ENCODE measurements at places on chromosomes 11 and 22. TPM values are rescaled to one million over a fixed set of nuclear protein-coding genes. Genes with fewer than 3 reads are reported as not detected.

Gene ALDH3B2
- 3.1 TPM for total RNA-seq

Gene OR5A1
- total RNA-seq = not detected

Gene PIH1D2
- total RNA-seq = 1.9 TPM

DNA sequence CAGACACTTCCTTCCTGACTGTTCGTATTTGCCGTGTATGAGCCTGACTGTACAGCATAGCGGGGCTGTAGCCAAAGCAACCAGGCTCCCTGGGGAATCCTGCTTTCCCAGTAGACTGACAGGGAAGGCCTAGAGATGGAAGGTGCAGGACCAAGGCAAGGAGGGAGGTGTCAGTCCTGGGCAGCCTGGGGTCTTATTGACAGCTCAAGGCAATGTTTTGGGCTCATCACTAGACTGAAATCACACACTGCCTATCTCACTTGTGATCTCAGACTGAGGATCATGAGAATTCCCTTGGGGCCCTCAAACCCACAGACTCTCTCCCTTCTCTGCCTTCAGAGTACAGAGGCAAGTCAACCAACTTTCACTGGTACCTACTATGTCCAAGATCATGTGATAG, 346.8 kb upstream of the NARS2 start:
- peaks cover 17% of the 10 kb centered on the region for H3K4me1 ChIP-seq
- no peak overlapping the region for H3K27ac ChIP-seq
- H3K36me3 ChIP-seq = no peaks in the 10 kb centered on the region

DNA sequence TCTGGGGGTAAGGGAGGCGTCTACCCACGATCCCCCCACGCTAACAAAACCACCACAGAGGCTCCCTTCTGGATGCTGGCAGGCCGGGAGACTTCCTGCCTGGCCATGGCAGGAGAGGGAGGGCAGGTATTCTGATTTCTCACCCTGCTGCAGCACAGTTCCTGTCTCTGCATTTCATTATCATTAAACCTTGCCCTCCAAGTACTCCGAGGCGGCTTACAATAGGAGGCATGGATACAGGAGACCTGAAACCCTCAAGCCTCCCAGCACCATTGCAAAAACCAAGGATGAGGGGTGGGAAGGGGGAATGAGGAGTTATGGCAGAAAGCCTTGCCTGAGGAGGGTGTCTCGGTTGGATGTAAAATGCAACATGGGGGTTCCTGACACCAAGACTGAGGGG, 44.1 kb upstream of the MN1 start:
- H3K27me3 ChIP-seq = no peaks in the 10 kb centered on the region
- H3K4me3 ChIP-seq = no peak overlapping the region
- H3K36me3 ChIP-seq = peaks cover 16% of the 10 kb centered on the region

DNA sequence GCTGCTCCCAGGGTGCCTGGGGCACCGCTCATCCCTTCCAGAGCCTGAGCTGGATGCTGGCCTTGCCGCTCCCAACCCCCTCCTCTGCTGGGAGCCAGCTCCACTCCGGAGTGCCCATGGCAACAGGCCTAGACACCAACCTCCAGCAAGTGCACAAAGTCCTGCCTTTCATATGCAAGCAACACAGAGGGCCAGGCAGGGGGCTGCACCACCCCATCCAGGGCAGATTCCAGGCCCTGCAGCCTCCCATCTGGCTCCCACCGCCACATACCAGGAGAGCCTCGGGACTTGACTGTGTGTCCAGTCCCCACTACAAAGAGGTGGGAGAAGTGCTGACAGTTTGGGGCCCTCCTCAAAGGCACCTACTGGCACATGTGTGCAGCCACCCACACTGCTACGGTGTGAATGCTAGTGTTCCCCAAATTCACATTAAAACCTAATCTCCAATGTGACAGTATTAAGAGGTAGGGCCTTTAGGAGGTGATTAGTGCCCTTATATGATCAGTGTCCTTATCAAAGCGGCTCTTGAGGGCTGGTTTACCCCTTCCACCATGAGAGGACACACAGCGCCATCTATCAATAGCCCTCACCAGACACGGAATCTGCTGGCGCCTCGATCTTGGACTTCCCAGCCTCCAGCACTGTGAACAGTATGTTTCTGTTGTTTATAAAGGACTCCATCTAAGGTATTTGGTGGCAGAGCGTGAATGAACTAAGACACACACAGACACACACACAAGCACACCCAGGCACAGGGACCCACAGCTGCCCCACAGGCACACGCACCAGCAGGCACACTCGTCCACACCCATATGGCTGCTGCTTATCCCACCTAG, 16.2 kb downstream of the ARVCF start:
- DNase-seq = no peak
- no peaks in the 10 kb centered on the region for H3K36me3 ChIP-seq
- H3K4me1 ChIP-seq = peaks cover 7% of the 10 kb centered on the region
- no peak overlapping the region for H3K27ac ChIP-seq
- H3K4me3 ChIP-seq = no peak overlapping the region

Gene C22orf31
- total RNA-seq = not detected

DNA sequence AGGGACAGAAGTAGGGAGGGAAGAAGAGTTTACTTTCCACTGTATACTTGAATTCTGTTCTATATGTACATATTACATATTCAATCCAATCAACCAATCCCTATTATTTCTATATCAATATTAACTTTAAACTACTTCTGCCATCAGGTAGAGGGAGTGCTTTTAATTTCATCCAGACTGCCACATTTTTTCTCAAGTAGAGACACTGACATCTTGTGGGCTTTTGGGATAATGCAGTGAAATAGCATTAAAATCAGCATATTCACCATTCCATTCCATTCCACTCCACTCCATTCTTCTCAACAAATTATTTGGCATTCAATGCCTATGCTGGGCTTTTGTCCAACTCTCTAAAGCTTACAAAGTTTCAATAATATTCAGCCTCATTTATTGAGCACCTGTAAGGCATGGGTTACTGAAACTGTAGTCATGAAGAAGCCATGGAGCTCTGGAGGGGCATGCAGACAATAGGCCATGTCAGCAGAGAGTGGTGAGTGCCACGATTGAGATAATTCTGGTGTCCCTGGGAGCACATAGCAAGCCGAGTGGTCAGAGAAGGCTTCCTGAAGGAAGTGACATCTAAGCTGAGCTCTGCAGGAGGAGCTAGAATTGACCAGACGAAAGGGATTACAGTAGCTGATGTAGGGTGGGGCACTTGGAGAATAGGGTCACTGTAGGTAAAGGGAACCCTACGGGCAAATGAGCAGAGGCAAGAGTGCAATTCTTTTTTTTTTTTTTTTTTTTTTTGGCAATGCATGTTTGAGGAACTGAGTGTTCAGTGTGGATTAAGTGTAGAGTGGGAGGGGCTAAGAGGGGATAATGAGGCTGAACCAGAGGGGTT, 12.8 kb upstream of the CLPB start:
- H3K36me3 ChIP-seq = no peaks in the 10 kb centered on the region
- no peak for DNase-seq
- H3K27ac ChIP-seq = no peak overlapping the region
- no peak overlapping the region for H3K4me3 ChIP-seq
- peaks cover 7% of the 10 kb centered on the region for H3K27me3 ChIP-seq
- no peaks in the 10 kb centered on the region for H3K4me1 ChIP-seq

DNA sequence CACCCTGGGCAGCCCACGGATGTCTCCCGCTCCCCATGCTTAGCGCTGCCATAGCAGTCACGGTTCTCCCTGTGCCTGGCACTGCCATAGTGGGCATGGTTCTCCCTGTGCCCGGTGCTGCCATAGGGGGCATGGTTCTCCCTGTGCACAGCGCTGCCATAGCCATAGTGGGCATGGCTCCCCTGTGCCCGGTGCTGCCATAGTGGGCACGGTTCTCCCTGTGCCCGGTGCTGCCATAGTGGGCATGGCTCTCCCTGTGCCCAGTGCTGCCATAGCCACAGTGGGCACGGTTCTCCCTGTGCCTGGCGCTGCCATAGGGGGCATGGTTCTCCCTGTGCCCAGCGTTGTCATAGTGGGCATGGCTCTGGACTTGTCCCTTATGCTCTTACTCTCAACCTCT, 19.9 kb upstream of the ARAP1 start:
- no peak for DNase-seq
- no peaks in the 10 kb centered on the region for H3K27me3 ChIP-seq
- H3K4me1 ChIP-seq = peaks cover 26% of the 10 kb centered on the region
- no peak overlapping the region for H3K4me3 ChIP-seq

- peaks cover 3% of the 10 kb centered on the region for H3K36me3 ChIP-seq
- H3K4me3 ChIP-seq = no peak overlapping the region
- no peak overlapping the region for H3K27ac ChIP-seq
- DNase-seq = no peak
- no peaks in the 10 kb centered on the region for H3K4me1 ChIP-seq
These were observed 89.7 kb downstream of the LARGE2 start for GRCh38 chr11:46012185-46012584.

Gene APOBEC3B
- total RNA-seq = 4.9 TPM

Gene ELF5
- total RNA-seq = 2.1 TPM

DNA sequence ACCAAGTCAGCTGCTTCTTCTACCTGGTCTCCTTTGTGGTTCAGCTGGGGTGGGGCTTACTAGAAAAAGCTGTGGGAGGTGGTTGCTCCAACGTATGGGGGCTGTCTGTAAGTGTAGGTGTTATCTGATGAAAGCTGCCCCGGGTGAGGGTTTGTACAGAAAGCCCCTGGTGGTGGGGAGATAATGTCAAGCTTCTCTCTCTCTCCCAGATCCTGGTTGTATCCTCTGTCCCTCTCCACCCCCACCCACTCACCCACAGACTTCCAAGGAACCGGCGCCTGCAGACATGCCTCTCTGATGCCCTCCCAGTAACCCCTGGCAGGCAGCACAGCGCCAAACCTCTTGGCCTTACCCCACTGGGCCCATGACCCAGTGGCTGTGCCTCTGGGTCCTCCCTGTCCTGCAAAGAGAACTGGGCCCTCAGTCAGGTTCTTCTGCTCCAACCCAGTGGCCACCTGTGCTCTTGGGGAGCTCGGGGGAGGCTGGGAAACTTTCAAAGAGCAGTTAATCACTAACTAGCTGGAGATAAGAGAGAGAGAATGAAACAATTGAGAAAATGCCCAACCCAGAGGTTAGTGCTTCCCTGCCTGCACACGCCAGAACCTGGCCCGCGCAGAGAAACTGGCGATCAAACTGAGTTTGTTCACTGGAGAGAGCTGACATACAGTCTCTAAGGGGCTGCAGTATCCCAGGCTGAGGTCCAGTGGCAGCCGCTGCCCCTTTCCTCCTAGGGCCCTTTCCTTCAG, 20.4 kb upstream of the EHF start:
- no peak for DNase-seq
- peak overlapping the region; percentile 80 for H3K27ac ChIP-seq
- no peaks in the 10 kb centered on the region for H3K36me3 ChIP-seq
- peaks cover 2% of the 10 kb centered on the region for H3K27me3 ChIP-seq
- no peak overlapping the region for H3K4me3 ChIP-seq
- peaks cover 27% of the 10 kb centered on the region for H3K4me1 ChIP-seq

DNA sequence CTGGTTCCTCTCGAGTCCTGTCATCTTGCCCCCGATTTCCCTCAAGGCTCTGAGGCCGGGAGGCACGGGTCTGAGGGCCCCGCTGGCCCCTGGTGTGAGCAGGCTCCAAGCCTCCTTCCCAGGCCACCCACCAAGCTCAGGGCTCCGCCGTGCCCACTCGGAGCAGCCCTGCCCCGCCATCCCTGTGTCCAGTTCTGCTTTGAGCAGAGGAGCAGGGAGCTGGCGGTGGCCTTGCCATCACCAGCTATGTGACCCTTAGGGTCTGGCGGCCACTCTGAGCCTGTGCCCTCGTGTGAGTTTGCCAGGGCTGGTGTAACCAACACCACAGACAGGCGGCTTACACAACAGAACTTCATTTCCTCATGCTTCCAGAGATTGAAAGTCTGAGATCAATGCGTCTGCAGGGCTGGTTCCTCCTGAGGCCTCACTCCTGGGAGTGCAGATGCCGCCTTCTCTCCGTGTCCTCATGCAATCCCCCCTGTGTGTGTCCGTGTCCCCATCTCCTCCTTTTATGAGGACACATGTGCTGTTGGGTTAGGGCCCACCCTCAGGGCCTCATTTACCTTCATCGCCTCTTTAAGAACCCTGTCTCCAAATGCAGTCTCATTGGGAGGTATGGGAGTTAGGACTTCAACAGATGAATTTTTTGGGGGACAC, 36.5 kb upstream of the CELSR1 start:
- peaks cover 3% of the 10 kb centered on the region for H3K27me3 ChIP-seq
- peaks cover 26% of the 10 kb centered on the region for H3K4me1 ChIP-seq
- H3K4me3 ChIP-seq = no peak overlapping the region
- no peak overlapping the region for H3K27ac ChIP-seq
- H3K36me3 ChIP-seq = no peaks in the 10 kb centered on the region

DNA sequence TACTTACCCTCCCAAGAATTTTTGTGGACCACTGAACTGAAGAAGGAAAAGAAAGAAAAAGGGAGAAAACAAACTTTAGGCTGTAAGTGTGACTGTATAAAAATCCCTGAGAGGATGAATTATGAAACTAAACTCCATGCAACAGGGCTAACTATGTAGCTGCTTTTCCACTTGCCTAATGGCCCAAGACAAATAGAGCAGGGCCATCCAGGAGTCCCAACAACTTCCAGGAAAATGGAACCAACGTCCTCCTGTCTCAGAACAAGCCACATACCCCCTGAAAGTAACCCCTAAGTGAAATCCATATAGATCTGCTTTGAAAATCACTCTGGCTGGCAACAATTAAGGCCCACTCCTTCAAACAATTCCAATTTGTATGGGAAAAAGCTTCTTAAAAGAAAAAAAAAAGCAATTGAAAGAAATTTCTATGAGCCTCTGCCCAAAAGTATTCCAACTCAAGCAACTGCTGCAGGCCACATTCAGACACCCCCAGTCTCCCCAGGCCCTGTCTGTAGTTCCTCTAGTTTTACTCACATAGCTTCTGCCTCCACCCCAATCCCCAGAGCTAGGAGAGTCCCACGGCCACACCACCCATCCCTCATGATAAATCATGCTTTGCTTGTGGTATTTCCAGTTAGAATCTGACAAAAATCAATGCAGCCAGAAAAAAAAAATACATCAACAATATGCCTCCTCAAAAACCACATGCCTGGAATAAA, 12.7 kb downstream of the RBFOX2 start:
- H3K4me3 ChIP-seq = no peak overlapping the region
- peak overlapping the region; percentile 85 for H3K27ac ChIP-seq
- no peaks in the 10 kb centered on the region for H3K36me3 ChIP-seq
- no peak for DNase-seq
- no peaks in the 10 kb centered on the region for H3K27me3 ChIP-seq
- H3K4me1 ChIP-seq = peaks cover 56% of the 10 kb centered on the region

GRCh38 chr11:76689313-76690260, 19.0 kb upstream of the LRRC32 start:
- no peaks in the 10 kb centered on the region for H3K27me3 ChIP-seq
- no peak overlapping the region for H3K4me3 ChIP-seq
- peaks cover 14% of the 10 kb centered on the region for H3K4me1 ChIP-seq
- H3K27ac ChIP-seq = peak overlapping the region; percentile 81
- DNase-seq = no peak

GRCh38 chr11:123354371-123354975, 75.6 kb upstream of the GRAMD1B start:
- H3K27ac ChIP-seq = no peak overlapping the region
- no peaks in the 10 kb centered on the region for H3K36me3 ChIP-seq
- peaks cover 6% of the 10 kb centered on the region for H3K4me1 ChIP-seq
- H3K4me3 ChIP-seq = no peak overlapping the region

All from mesothelial cell of epicardium (in vitro differentiated cells).